ENCODE measurements at places on chromosomes 5 and 9. TPM values are rescaled to one million over a fixed set of nuclear protein-coding genes. Genes with fewer than 3 reads are reported as not detected.

HACD4 gene
- total RNA-seq = 3.2 TPM

GRCh38 chr9:117341151-117341550, 73.7 kb downstream of the ASTN2 start:
- H3K36me3 ChIP-seq = no peaks in the 10 kb centered on the region
- H3K4me3 ChIP-seq = no peak overlapping the region
- H3K4me1 ChIP-seq = no peaks in the 10 kb centered on the region
- no peak for DNase-seq

- no peak for DNase-seq
- peaks cover 18% of the 10 kb centered on the region for H3K4me1 ChIP-seq
- no peaks in the 10 kb centered on the region for H3K27me3 ChIP-seq
- H3K4me3 ChIP-seq = peak overlapping the region; percentile 97
- H3K36me3 ChIP-seq = no peaks in the 10 kb centered on the region
Observed at GRCh38 chr9:35656831-35657545, 831 bp downstream of the RMRP start.

GRCh38 chr5:8857051-8857450, 688.8 kb downstream of the SEMA5A start:
- H3K27ac ChIP-seq = no peak overlapping the region
- H3K36me3 ChIP-seq = no peaks in the 10 kb centered on the region
- DNase-seq = no peak
- no peak overlapping the region for H3K4me3 ChIP-seq
- no peaks in the 10 kb centered on the region for H3K27me3 ChIP-seq

DNA sequence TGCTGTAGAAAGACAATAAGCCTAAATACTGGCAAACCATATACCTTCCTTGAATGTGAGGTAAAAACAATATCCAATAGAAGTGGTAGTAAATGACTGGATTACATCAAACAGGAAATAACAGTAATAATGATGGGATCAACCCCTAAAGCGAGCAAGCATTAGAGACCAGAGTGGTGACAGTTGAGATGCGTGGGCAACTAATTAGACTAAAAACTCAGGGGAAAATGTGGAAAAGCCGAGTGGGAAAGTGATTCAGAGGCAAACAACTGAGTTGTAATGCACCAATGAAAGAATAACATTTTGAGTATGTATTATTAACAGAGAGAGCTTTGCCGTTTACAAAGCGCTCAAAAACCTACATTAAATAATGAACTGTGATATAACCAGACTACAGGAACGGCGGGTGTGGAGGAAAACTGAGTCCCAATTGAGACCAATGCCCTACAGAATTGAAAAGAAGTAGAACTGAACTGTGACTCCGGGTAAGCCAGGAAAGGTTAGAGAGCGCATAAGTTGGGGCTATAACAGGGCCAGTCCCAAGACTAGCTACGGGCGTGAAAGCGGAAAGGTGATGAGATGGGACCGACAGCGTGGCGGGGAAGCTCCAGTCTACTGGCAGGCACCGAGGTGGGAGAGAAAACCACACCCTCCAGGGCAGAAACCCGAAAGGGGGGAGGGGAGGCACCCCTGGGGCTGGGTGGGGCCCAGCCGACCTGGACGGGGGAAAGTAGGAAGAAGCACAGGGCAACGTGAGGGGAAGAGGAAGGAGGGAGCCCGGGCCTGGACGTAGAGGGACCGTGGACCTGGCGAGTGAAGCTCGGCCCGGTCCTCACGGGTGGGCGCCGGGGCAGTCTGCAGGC, 592 bp downstream of the UBAP2 start:
- DNase-seq = no peak
- H3K27ac ChIP-seq = peak overlapping the region; percentile 90
- peak overlapping the region; percentile 90 for H3K4me3 ChIP-seq
- no peaks in the 10 kb centered on the region for H3K36me3 ChIP-seq
- H3K27me3 ChIP-seq = no peaks in the 10 kb centered on the region
- peaks cover 40% of the 10 kb centered on the region for H3K4me1 ChIP-seq

DNA sequence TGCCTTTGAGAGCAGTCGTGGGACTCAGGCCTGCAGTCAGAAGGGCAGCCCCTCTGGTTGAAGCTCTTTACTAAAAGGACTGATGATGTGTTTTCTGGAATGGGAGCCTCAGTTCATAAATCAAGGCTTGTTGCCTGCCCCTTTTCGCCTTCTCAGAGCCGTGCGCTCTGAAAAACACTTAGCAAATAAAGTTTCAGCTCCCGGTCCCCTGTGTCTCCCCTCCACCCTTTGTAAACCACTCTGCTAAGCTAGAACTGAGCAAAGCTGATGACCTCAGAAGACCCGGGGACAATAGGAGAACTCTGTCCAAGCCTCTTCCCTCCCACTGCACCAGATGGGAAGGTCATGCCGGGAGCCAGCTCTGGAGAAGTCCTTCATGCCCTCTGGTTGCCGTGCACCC, 39.3 kb upstream of the ADRA1B start:
- no peak overlapping the region for H3K4me3 ChIP-seq
- H3K27ac ChIP-seq = no peak overlapping the region
- DNase-seq = no peak
- H3K4me1 ChIP-seq = peaks cover 13% of the 10 kb centered on the region
- no peaks in the 10 kb centered on the region for H3K27me3 ChIP-seq

- no peak for DNase-seq
- no peaks in the 10 kb centered on the region for H3K4me1 ChIP-seq
- no peak overlapping the region for H3K27ac ChIP-seq
- no peak overlapping the region for H3K4me3 ChIP-seq
- H3K36me3 ChIP-seq = no peaks in the 10 kb centered on the region
Observed at GRCh38 chr9:122991370-122991830, 42.1 kb upstream of the GPR21 start.

DNA sequence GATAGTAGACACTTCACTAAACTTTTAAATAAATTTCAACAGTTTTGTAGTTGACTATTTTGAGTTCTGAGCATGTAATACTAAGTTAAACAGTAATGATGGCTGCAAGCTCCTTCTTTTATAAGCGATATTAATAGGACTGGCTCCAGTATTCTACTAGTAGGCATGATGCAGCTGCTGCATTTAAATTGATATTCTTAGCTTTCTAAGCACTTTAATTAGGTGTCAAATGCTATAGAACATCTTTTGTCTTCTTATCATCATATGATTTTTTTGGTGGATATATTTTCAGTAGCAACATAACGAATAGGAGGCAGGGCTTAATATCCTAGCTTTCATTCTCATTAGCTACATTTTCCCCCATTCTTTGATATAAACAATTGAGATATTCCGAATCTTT, 141.1 kb downstream of the FBXO4 start:
- no peak for DNase-seq
- no peak overlapping the region for H3K27ac ChIP-seq
- no peaks in the 10 kb centered on the region for H3K4me1 ChIP-seq
- H3K27me3 ChIP-seq = no peaks in the 10 kb centered on the region
- no peak overlapping the region for H3K4me3 ChIP-seq

DNA sequence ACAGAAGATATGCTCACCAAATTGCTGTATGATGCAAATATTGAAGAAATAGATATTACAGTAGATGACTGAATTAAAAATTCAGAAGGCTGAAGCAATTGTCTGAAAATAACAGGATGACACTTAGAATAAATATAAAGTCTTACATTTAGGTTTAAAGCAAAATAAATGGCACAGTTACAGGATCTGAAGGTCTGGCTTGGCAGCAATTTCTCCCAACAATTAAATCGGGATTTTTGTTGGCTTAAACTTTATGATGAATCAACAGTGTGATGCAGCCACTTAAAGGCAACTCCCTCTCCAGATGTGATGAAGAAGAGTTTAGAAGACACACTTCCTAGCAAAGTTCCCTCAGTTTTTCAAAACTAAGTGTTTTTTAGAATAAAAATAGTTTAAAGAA, 80.5 kb downstream of the NREP start:
- no peaks in the 10 kb centered on the region for H3K27me3 ChIP-seq
- H3K4me1 ChIP-seq = peaks cover 13% of the 10 kb centered on the region
- no peaks in the 10 kb centered on the region for H3K36me3 ChIP-seq
- H3K4me3 ChIP-seq = no peak overlapping the region
- no peak for DNase-seq
